ENCODE measurements at places on chromosomes 4 and X.

DNA sequence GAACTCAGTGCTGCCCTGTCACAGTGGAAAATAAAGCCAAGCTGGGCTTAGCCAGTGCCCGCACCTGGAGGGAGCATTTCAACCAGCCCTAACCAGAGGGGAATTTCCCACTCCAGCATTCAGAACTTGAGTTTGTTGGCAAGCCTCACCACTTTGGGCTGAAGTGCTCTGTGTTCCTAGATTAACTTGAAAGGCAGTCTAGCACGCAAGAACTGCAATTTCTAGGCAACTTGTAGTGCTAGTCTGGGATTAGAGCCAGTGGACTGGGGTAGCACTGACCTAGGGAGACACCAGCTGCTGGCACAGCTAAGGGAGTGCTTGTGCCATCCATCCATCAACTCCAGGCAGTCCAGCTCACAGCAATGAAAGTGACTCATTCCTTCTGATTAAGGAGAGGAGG lies 1060.6 kb upstream of the GRID2 start:
- no peak for DNase-seq

- no peak for DNase-seq
Observed at GRCh38 chr4:89863533-89863932, 26.6 kb upstream of the SNCA start.

GRCh38 chrX:4936315-4936714 lies 1222.9 kb upstream of the PRKX start:
- DNase-seq = no peak

DNA sequence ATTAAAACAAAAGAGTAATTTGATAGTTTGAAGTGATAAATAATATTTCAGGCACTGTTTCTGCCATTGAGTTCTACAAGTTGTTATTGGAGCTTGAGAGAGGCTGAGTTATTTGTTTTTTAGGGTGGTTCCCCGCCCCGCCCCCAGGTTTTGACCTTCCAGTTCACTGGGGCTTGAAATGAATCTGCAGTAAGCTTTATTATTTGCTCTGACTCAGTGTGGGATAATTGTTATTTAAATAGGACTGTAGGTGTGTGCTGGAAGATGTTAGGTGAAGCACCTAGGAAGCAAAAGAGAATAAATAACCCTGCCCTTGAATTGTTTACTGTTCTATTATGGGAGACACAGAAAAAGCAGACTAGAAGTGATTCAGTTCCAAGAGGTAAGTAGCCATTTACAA lies 81.2 kb upstream of the KCNIP4 start:
- peak; percentile 6 for DNase-seq

DNA sequence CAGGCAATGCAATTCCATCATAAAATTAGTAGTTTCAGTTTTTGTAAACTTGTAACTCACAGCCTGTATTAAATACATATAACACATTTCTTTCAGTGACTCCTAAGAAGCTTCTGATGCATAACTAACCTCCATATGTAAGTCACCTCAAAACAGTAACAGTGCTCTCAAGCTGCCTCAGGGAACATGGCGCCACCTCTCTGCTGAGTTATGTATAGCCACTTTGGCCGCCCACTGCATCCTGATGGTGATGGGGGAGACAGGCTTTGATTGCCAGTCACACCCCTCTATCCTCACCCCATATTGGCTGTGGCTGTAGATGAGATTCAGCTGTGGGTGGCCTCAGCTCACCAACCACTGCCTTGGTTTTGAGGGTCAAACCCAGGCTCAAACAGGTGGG lies 54.3 kb downstream of the LRBA start:
- DNase-seq = no peak

GRCh38 chr4:153137159-153137558 lies 67.1 kb upstream of the TRIM2 start:
- DNase-seq = no peak

DNA sequence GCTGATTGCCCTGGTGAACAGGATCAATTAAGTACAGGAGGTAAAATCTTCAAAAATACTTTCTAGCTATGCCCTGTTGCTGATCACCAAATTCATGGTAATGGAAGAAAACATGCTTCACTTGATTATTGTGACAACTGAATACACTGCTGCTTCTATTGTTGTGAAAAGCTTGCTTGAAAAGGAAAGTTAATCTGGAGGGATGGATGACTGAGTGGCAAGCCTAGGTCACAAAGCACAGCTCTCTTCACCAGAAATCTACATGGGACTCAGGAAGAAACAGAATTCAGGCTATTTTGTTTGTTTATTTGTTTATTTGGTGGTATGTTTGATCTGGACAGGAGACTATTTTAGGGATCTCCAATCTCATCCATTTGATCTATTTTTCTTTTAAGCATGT lies 182.0 kb downstream of the MGST2 start:
- DNase-seq = no peak

- no peak for DNase-seq
Observed at GRCh38 chrX:46433892-46434291, 111.3 kb downstream of the ZNF674 start.

GRCh38 chrX:117969328-117969727 lies 147.3 kb downstream of the KLHL13 start:
- DNase-seq = peak; percentile 66

- no peak for DNase-seq
Observed at GRCh38 chr4:8775121-8775520, 96.5 kb downstream of the HMX1 start.

- no peak for DNase-seq
Observed at GRCh38 chrX:42378857-42379256, 399.1 kb downstream of the PPP1R2C start.

GRCh38 chr4:183297675-183298074 lies 22.4 kb downstream of the CLDN22 start:
- no peak for DNase-seq

DNA sequence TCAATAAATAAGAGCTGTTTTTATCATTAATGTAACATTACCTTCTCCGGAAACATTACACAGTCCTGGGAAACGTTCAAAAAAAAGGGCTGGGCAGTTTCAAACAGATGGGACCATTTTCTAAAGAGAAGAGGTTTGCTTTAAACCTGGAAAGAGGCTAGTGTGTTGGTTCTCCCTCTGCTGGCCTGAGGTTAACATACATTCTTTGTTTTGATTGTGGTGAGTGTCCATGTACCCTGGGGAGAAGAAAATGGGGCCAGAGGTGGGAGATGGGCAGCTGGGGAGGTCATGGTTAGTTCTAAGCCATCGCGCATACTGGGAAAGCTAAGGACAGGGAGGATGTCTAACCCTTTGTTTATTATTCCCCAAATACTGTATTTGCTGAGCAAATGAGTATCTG lies 194.7 kb downstream of the CPEB2 start:
- DNase-seq = no peak
